KBM-7 (cell line): ENCODE measurements at places on chromosomes 3 and 15.

GRCh38 chr15:53559364-53560277 is 199.8 kb downstream of the WDR72 start:
- no peak for DNase-seq

DNA sequence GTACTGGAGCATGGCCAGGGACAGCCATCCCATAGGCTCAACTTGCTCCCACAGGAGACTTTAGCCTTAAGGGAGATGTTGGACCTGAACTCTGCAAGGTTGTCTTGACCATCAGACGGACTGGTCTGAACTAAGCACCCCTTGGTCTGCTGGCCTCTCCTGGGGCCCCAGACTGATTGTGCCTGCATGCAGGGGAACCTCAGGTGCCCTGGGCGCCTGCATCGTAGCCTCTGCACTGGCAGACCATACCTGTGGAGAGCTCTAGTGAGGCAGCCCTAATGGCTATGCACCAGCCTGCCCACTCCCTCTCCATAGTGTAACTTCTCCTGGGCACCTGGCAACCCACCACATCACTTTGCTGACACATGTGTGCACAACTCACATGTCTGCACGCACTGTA is 395.6 kb downstream of the ZPLD1 start:
- no peak for DNase-seq

GRCh38 chr3:30516238-30516637 is 90.2 kb upstream of the TGFBR2 start:
- DNase-seq = no peak

DNA sequence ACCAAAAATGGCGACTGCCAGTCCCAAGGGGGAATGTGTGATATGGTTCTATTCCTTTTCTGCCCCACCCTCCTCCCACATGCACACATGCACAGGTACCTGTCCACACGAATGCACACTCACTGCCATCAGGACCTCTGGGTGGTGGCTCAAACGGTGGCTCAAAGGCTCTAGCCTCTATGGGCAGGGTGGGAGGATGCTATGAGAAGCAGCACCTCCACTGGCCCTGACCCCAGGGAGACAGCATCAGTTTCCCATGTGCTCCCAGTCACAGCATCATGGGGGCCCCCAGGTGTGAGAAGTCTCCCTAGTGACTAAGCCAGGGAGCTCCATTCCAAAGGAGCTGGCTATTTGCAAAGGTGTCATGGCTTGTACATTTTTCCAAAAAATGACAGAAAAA is 15.9 kb downstream of the SEMA3G start:
- DNase-seq = no peak

DNA sequence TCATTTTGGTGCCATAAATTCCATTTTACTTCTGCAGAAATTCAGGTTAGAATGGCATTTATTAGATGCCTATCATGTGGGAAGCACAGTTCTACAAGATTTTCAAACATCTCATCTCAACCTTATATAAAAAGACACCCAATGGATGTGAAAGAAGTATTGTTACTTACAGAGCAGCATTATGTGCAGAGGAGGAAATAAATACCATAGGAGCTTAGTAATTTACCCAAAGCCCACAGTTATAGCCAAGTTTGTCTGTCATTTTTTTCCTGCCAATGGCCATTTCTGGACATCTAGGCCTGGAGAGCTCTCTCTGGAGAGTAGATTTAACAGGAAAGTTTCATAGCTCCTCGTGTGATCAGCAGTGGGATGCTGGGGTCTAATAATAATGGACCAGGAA is 659.4 kb upstream of the NAALADL2 start:
- no peak for DNase-seq

- no peak for DNase-seq
Measured at GRCh38 chr3:194621947-194622346, 11.3 kb downstream of the TMEM44 start.

DNA sequence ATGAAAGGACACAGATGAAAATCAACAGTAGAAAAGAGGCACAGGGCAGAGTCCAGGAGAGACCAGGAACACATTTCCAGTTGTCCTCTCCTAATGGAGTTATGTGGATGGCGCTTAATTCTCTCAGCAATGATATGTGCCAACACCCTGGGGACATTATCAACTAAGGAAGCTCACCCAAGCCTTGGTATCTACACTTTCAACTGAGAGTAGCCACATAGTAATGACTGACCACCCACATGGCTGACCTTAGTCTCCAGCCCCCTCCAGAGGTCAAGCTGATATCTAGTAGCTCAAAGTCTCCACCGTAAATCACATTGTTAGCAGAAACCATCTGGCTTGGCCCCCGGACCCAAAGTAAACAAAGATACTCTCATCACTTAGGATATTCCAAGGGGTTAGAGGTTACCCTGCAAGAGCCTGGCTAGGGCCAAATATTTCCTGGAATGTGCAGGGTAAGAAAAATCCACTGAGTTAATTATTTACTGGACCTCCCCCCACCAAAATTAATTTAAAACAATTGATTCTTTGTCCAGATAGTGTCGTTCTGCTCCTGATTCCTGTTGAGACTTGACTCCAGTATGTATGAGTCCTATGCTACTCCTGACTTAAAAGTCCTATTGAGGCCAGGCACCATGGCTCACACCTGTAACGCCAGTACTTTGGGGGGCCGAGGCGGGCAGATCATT is 24.8 kb downstream of the GABRR3 start:
- no peak for DNase-seq

DNA sequence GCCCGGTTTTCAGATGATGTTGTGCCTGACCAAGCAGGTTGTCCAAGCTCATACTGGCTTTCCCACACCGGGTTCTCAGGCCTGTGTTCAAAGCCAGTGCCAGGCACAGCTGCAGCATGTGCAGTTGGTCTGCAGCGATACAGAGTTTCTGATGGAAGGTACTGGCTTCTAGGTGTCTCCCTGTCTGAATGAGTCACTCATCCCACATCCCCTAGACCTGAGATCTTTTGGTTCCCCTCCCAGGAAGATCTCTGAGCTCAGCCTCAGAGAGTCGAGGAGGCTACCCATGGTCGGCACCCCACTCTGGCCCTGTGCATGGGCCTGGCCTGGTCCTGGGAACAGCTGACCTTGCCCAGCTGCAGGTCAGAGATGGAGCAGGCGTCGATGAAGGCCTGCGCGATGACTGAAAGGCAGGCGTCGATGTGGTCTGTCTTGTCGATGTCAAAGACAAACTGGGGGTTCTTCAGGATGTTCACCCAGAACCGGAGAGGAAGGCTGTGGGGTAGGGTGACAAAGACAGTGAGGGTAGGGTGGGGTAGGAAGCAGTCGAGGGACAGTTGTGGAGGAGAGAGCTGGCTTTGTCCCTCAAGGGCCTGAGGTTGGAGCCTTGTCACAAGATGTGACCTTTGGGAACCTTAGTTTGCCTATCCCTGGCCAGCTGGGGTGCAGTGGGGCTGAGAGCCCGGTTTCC is 15.3 kb downstream of the H1-8 start:
- no peak for DNase-seq

DNA sequence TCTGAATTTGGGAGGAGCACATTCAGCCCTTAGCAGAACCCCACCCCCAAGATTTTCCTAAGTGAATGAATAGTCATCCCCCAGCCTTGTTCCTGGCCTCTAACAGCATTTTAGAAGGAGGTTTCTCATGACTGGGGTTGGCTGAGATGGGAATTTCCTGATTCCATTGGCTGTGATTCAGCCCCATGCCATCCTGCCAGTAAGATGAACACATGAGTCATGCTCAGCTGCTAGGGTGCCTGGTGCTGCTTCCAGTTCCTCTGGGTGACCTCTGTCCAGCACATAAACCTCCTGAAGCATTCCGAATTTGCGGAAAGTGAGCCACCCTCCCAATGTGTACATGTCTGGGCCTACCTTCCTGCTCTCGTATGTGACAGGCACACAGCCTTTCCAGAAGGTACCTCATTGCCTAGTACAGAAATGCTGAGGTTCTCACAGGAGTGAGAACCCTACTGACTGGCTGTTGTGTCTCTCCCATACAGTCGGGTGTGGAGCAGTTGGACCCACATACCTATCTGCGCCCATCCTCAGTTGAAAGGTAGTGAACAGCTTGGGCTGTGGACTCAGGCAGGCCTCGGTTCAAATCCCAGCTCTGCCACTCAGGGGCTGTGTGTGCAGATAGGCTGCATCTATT is 91.7 kb downstream of the APBA2 start:
- no peak for DNase-seq

GRCh38 chr3:44996556-44996969 is 20.5 kb downstream of the EXOSC7 start:
- DNase-seq = no peak

- no peak for DNase-seq
Measured at GRCh38 chr3:25785826-25786225, 2.6 kb upstream of the NGLY1 start.

- DNase-seq = peak; percentile 95
Measured at GRCh38 chr3:14431917-14432834, 29.8 kb downstream of the SLC6A6 start.

DNA sequence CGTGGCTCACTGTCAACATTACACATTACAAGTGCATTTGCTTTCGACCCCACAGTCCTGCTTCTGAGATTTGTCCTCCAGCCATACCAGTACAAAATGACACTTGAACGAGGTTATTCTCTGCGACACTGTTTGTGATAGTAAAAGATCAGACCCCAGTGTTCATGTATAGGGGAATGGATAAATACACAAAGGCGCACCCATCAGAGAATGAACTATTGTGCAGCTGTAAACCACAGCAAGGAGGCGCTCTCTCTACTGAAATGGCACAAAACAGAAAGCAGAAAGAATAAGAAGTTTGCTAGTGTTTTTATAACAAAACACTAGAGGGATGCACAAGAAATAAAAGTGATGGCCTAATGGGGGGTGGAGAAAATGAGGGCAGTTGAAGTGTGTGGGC is 4.9 kb upstream of the CHSY1 start:
- DNase-seq = peak; percentile 76

GRCh38 chr3:85483986-85484385 is 525.2 kb downstream of the CADM2 start:
- DNase-seq = no peak

GRCh38 chr3:156460206-156460611 is 94.7 kb downstream of the SSR3 start:
- peak; percentile 60 for DNase-seq

DNA sequence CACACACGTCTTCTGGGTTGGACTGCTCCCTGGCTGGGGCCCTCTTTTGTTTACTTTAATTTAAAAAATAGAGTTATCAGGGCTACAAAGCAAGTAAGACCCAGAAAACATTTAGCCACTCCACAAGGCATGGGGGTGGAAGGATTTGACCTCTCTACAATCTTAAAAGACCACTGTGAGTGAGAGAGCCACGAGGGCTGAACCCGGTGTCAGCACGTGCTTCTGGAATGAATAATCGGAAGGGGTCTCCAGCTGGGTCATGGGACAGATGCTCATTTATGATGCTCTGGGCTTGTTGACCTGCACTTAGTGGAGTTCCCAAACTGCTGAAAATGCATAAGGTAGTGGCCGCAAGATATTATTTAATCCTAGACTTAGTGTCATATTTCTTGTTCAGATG is 52.4 kb downstream of the EIF4E3 start:
- DNase-seq = no peak

- DNase-seq = peak; percentile 58
Measured at GRCh38 chr15:40029979-40030893, 8.7 kb downstream of the SRP14 start.

GRCh38 chr3:110246796-110247376 is 824.7 kb upstream of the NECTIN3 start:
- DNase-seq = no peak

DNA sequence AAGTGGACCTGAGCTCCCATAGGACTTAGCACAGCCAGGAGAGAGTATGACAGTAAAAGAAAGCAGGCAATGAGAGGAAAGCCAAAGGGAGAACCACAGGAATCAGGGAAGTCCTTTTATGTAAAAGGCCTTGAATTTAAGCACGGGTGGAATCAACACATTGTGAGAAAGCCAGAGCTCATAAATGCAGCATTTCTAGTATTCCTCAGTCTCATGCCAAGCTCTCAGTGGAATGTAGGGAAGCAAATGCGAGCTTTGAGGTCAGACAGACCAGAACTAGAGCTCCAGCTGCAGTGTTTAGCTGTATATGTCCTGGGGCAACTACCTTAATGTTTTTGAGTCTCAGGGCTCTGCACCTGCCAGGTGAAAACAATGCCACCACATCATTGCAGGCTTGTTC is 132.1 kb upstream of the TRIM42 start:
- DNase-seq = no peak

GRCh38 chr3:113222451-113223086 is 11.2 kb downstream of the BOC start:
- peak; percentile 73 for DNase-seq

DNA sequence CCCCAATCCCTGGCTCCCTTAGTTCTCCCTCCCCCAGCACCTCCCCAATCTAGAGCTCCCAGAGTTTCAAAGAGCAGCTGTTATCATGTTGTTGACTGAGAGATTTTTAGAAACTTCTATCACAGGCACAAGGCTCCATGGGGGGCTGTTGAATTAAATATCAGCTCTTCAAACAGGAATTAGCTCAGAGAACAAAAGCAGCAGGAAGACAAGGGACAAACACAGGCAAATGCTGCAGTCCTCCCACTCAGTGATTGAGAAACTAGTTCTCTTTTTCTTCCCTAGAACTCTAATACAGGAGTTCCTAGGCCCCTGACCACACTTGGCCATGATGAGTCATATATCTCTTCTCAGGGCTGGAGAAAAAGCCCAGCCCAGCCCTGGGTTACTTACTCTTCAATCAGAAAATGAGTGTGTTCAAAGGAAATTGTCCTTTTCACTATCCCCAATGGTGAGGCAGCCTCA is 262.1 kb downstream of the IGSF11 start:
- peak; percentile 85 for DNase-seq

- peak; percentile 24 for DNase-seq
Measured at GRCh38 chr3:186514296-186515002, 29.7 kb downstream of the CRYGS start.

- DNase-seq = no peak
Measured at GRCh38 chr3:46878781-46879436, 1.4 kb downstream of the PTH1R start.
